ENCODE measurements at places on chromosomes 3 and 15.
A peak's percentile ranks its signal among the peaks of the same experiment; 100 is the strongest.

GRCh38 chr15:68333775-68334470, 56.4 kb downstream of the FEM1B start:
- DNase-seq = no peak

GRCh38 chr15:86558252-86558651, 478.6 kb downstream of the AGBL1 start:
- DNase-seq = no peak

- peak; percentile 59 for DNase-seq
These were observed 14.2 kb upstream of the TSEN2 start for GRCh38 chr3:12470111-12470510.

GRCh38 chr3:172704001-172704400, 6.9 kb downstream of the NCEH1 start:
- DNase-seq = no peak

GRCh38 chr15:91473894-91474545, 374.0 kb downstream of the SV2B start:
- DNase-seq = no peak
